Tibial artery (tissue), 4 donors: ENCODE measurements at places on chromosomes 5 and 9.

DNA sequence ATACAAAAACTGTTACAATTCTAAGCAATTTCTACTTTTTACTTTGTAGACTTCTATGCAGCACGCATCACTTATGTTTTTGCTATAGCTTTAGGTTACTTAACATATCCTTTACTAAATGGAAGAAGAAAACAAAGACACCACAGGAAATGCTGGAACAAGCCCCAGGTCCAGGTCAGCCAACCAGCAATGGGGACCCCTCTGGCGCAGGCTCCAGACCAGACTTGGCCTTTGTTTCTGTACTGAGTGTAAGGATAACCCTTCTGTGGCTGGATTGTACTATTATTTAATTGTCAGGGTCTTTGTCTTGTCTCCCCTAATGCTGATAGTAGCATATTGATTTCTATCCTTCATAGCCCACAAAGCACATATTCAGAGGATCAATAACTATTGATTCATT is 4.2 kb downstream of the SEMA4D start:
- no peak for DNase-seq

- peak; percentile 6 for DNase-seq
These were observed 21.8 kb downstream of the AQP7 start for GRCh38 chr9:33380390-33381094.

DNA sequence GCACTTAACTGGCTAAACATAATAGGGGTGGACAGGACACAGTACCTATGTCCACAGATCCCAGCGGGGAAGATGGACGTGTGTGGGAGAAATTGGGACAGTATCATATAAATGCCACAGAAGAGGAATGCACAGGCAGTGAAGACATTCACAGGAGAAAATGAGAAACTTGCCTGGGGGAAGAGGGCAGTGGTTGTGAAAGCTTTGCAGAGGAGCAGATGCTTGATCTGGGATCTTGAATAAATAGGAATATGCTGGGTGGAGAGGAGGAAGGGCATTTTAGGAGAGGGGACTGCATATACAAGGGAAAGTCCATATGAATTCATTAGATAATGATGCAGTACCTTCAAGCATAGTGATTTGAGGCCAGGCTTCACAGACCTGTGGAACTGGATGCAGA is 13.6 kb downstream of the TMEM268 start:
- DNase-seq: no peak

GRCh38 chr5:107565791-107566767 is 104.7 kb downstream of the EFNA5 start:
- DNase-seq: no peak

- DNase-seq: peak; percentile 81
These were observed at the start of gene COL23A1 for GRCh38 chr5:178590141-178590923. Gene COL23A1 (minus strand): TSS chr5:178590393.

DNA sequence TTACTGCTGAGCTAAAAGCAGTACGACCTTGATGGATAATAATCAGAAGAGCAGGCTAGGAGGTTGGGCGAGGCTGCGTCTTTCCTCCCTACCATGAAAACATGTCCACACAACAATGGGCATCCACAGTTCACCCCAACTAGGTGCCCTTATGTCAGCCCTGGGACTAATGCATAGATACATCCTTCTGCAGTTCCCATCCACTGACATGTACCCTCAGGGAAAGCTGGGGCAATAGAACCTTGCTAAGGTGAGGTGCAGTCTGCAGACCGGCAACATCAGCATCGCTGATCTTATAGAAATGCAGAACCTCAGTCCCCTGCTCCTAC is 697 bp upstream of the PRUNE2 start:
- DNase-seq: no peak

GRCh38 chr5:159586921-159587320 is 256.6 kb upstream of the IL12B start:
- DNase-seq: no peak

GRCh38 chr5:73506459-73506955 is 8.3 kb downstream of the BTF3 start:
- DNase-seq: no peak

GRCh38 chr5:174531782-174532191 is 192.6 kb upstream of the MSX2 start:
- DNase-seq: no peak

GRCh38 chr9:127105805-127106465 is 16.5 kb downstream of the ANGPTL2 start:
- no peak for DNase-seq

GRCh38 chr5:156678484-156678883 is 171.6 kb upstream of the PPP1R2B start:
- DNase-seq: no peak

DNA sequence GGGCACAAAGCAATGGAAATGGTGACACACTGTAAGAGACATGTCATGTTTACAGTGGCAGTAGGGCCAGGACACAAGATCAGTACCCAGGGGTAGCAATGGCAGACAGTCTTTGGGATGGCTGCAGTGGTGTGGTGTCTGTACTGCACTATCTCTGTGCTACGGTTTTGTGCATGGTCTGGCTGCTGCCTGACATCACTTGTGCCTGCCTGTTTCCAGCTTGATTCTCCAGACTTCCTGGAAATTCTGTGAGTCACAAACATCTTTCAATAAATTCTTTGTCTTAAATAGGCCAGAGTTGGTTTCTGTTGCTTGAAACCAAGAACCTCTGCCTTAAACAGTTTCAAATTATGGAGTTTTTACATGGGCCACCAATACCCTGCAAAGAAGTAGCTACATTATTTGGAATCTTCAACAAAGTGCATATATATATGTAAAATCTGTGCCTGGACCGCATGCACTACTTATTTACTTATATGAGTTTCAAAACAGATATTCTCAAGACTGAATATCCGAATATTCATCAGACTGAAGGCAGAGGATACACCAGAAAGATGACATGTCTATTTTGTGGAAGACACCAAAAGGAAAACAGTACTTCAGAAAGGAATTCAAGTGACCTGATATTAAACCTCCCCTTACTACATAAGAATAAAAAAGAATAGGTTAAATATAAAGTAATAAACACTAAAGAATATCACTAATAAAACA is 188.1 kb downstream of the RFX3 start:
- DNase-seq: no peak

GRCh38 chr9:106479679-106480078 is 383.3 kb upstream of the ZNF462 start:
- no peak for DNase-seq

DNA sequence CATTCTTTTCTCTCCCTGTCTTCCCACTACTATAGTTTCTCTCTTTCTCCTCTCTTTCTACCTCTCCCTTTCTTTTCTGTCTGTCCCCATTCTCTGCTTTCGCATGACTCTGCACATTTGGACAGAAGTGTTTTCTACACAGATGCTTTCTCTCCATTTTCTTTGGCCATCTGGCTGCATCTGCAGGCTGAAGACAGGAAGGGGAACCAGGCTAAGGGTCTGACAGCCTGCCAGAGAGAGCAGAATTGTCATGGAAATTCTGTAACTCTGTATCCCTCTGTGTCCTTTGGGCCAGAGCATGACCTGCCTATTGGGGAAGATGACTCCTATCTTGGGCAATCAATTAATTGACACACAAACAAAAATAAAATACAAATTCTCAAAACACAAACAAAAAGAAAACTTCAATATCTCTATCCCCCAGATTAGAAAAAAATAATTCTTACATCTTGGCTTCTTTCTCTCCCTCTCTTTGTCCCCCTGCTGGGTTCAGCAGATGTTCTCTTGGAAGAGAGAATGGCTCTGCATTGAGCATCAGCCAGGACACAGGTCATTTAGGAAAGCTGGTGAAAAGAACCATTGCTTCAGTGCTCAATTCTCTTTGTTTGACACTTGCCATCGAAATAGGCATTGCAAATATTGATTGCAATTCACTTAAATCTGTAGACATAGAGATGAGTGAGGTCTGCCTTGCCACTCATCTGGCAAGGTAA is 415.9 kb upstream of the KLF4 start:
- no peak for DNase-seq

- no peak for DNase-seq
These were observed 46.5 kb upstream of the IRX2 start for GRCh38 chr5:2797981-2798380.

DNA sequence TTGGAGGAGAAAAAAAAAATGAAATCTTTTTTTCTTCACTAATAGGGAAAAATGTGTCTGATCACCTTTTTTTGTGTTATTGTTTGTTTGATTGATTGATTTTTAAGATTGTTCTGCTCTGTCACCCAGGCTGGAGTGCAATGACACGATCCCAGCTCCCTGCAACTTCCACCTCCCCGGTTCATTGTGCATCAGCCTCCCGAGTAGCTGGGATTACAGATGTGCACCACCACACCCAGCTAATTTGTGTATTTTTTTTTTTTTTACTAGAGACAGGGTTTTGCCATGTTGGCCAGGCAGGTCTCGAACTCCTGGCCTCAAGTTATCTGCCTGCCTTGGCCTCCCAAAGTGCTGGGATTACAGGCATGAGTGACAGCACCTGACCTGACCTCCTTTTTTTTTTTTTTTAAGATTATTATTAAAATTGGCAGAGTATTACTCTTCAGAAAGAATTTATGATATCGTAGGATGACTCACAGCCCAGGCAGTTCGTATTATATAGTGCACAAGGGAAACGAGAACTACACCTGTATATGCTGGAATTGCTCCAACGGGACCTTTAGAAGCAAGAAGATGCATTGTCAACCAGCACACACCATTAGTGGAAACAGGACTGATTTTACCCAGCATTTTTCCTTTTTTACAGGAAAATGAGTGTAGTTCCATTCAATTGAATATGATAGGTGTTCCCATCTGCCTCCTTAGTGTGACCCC is 27.7 kb downstream of the FUBP3 start:
- no peak for DNase-seq

GRCh38 chr5:7745882-7746610 is 104.9 kb downstream of the CFAP90 start:
- peak; percentile 76 for DNase-seq

DNA sequence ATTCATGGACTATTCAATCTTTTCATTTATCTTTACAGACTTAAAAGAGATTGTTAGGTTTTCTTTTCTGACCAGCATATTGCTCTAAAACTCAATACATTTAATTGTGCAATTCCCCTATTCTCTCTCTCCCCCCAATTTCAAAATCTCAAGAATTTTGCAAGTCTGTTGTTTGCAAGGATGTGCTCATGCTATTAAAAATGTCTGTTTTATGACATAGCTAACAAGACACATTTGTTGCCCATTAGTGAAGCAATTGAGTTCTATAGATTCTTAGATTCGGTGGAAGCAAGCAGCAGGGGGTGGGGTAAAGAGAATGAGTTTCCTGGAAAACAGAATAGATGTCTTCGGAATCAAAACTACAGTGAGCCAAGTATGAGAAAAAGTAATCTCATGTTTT is 8.5 kb upstream of the CSNK1A1 start:
- DNase-seq: no peak

- no peak for DNase-seq
These were observed 511.6 kb downstream of the DMAC1 start for GRCh38 chr9:7287986-7288385.

DNA sequence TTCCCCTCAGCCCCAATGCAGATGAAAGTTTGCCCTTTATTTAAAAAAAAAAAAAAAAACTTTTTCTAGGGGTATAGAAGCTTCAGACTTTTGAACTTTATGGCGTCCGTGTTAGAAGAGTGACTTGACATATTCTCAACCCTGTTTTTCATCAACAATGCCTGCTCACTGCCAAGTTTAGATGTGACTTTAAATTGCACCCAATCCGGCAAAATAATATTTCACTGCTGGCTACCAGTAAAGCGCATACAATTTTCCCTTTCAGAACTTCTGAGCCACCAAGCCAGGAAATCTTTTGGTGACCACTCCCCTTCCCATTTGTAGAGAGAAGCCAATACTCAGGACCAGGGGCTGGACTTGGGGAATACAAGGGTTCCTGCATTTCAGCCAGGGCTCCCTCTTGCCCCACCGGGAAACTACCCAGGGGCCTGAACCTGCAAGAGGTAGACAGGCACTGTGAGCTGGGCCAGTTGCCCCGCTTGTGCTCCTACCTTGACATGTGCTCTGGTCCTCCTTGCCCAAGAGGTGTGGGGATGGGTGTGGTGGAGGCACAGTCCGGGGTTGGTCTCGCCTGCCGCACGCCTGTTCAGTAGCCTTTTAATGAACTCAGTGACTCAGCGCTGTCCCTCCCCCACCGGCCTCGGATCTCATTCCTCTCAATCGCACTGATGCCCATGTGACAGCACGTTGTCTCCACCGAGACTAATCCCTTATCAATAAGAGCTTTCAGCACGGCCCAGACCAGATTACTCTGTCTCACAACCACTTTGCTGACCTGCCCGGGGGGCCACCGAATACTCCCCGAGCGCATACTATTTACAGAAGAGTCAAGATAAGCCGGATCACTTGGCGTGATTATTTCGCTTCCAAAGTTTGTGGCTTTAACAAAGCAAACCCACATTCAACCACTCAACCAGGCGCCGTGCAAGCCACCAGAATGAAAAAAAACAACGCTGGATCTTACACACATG is 226.4 kb downstream of the DCP2 start:
- no peak for DNase-seq

GRCh38 chr5:145797336-145797735 is 37.8 kb downstream of the PRELID2 start:
- DNase-seq: no peak

- DNase-seq: no peak
These were observed 154.1 kb downstream of the MAT2B start for GRCh38 chr5:163659568-163659902.

DNA sequence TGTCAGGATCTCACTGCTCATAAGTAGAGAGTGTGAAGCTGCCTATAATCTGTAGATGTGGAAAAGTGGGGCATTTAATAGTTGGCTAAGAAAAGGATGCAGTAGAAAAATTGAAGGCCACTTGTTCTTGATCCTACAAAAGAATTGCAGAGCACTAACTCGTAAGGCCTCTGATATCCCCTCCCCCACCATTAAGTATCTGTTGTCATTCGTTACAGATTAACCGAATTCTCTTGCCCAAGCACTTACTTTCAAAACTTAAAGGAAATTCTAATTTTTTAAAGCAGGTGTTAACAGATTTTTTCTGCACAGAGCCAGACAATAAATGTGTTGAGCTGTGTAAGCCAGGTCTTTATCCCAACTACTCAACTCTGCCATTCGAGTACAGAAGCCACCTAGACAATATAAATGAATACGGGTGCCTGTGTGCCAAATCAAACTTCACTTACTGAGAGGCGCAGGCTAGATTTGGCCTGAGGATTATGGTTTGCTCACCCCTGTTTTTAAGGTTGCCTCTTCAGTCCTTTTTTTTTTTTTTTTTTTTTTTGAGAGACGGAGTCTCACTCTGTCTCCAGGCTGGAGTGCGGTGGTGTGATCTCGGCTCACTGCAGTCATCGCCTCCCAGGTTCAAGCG is 234.8 kb downstream of the RFK start:
- no peak for DNase-seq

DNA sequence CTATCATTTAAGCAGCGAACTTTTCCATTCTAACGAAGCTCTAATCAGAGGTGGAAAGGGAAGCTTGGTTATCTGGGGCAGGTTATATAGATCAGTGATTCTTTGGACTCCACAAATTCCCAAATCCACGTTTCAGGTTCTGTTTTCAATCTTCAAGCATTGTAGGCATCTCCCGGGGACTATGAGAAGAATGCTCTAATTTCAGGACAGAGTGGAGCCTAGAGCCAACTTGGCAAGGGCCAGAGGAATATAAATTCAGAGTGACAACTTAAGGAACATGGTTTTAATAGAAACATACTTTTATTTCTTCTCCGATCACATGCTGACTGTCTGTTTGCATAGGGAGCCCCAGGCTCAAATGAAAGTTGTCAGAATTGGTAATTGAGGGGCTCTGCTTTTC is 514.0 kb upstream of the KLF4 start:
- DNase-seq: no peak

- peak; percentile 42 for DNase-seq
These were observed 6.4 kb upstream of the P4HA2 start for GRCh38 chr5:132233811-132234683.

- peak; percentile 93 for DNase-seq
These were observed 1.4 kb downstream of the ATOSB start for GRCh38 chr9:35114113-35114839.
